Activated naive CD4-positive, alpha-beta T cell treated with anti-CD3 and anti-CD28 coated beads, Interleukin-2, amount 50 U/mL, for 16 hours (primary cell): ENCODE measurements at places on chromosomes 5 and 9.

DNA sequence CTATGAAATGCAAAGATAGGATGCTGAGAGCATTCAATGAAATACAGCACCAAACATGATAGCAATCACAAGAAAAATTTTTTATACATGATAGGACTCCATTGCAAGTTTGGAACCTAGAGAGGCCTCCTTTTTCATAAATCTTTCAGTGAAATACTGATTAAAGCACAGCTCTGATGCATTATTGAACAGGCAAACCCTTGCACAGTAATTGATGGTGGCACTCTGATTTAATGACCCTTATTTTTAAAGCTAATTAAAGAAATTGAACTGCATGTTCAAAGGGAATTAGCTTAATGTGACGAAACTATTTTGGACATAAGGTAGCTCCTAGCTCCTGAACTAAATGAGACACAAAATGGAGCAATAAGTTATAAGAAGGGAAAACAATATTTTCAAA is 44.6 kb downstream of the MPDZ start:
- no peak for DNase-seq

GRCh38 chr5:140420665-140421361 is 19.2 kb downstream of the ANKHD1 start:
- DNase-seq, result no peak

DNA sequence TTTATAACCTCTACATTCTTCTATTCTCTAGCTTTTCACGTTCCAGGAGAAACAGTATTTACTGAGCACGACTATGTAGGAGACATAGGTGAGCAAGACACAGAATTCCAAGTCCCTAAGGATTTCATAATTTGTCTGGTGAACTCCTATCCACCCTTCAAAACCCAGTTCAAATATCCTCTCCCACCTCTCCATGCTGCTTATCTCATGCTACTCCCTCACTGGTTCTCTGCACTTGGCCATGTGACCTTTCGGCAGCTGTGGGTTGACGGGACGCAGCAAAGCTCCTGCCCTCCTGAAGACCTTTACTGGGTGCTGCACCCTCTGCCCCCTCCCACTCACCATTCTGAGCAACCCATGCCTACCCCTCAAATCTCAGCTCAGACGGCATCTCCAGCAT is 173.2 kb downstream of the RGS3 start:
- no peak for DNase-seq

GRCh38 chr5:75664979-75665378 is 52.3 kb downstream of the POC5 start:
- no peak for DNase-seq

DNA sequence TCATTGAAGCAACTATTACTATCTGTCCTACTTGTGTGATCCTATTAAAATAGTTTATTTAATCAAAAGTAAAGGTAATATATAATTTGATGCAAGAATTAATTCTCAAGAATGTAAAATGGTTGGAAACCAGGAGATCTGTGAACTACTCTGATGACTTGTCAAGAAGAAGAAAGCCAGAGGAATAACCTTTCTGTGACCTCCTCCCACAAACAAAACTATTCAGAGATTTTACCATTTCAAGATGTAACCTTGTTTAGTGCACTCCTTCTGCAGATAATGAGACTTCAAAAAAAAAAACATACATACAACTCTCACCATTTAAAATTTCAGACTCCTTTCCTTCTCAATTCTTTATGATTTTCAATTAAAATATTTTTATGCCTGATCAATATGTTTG is 79.5 kb downstream of the RFX3 start:
- DNase-seq, result no peak

GRCh38 chr5:171965745-171966144 is 40.7 kb downstream of the FBXW11 start:
- DNase-seq, result peak; percentile 38

DNA sequence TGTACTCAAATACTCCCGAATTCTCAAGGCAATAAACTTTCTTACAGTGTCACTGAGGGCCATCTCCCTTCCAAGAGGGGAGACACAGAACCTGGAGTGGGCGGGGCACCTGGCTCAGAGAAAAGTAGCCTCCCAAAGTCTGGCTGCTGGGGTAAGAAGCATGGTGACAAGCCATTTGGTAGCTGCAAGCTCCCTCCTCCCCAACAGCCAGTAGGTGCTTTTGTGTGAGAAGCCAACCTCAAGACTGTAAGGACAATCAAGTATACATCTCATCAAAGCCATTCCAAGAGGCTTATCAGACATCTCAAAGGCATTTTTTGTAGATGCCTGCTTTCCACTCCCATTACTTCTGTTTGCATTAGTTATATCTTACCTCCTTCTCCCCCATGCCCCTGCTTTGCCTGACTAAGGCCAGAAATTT is 1.4 kb downstream of the DAB2 start:
- DNase-seq, result no peak

DNA sequence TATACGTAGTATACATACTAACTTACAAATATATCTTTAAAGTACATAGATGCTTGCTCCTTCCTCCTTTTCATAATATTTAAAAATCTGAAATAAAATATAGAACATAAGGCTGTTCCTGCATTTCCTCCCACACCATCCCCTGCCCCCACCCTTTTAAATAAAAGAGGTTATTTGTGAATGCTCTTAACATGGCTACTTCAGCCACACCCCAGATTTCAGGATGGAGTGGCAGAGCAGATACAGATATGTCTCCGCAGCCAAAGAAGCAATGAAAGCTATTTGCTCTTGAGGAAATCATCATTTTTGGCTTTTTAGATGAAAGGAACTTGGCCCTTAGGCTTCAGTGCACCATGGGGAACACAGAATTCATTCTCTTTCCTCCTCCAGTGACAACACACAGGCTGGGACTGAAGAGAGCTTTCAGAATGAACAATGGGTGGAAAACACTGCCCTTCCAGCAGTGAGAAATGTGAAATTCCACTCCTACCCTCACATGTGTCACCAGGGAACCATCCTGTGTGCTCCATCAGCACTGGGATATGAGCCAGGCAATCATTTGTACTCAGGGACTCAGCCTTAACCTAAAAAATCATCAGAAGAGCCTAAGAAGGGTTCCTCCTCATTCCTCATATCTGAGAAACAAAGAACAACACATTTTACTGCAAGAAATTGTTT is 134.3 kb downstream of the PPP2R2B start:
- DNase-seq, result no peak

DNA sequence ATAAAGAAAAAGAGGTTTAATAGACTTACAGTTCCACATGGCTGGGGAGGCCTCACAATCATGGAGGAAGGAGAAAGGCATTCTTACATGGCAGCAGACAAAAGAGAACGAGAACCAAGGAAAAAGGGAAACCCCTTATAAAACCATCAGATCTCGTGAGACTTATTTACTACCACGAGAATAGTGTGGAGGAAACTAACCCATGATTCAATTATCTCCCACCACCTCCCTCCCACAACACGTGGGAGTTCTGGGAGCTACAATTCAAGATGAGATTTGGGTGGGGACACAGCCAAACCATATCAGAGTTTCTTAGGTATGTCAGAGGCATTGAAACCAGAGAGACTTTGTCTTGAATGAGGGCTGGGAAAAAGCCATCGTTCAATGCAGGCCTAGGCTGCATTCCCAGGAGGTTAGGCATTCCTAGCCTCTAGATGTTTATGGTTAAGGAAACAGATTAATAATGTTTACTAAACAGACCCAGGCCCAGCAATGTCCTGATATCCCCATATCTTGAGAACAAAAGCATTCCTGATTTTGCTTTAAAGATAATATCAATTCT is 7.5 kb upstream of the PAIP1 start:
- no peak for DNase-seq

GRCh38 chr5:1917830-1918487 is 35.2 kb upstream of the IRX4 start:
- DNase-seq, result no peak
